ENCODE measurements at places on chromosomes 2 and 18.

- no peak for DNase-seq
Measured at GRCh38 chr2:9631878-9632700, 1.3 kb upstream of the YWHAQ start.

- no peak for DNase-seq
Measured at GRCh38 chr2:18790509-18791171, 201.3 kb upstream of the NT5C1B start.

- no peak for DNase-seq
Measured at GRCh38 chr2:67823726-67824125, 239.1 kb downstream of the C1D start.

DNA sequence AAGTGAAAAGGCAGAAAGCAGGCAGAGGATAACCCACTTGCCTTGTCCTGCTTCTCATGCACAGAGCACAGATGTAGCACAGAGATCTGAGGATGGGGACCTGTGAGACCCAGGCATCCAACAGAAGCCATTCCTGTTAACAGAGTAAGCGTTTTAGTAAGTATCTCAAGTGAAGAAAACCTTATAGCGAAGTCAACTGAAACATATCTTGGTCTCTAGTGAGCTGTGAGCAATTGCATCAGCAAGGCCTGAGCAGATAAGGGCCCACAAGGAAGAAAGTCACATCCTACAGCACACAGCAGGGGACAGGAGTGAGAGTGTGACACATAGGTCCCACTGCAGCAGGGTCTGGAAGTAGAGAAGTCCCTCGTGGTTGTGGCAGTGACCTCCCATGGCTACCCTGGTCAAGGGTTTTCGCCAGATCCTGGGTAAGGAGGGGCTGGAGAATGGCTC is 248.7 kb upstream of the TNP1 start:
- no peak for DNase-seq

DNA sequence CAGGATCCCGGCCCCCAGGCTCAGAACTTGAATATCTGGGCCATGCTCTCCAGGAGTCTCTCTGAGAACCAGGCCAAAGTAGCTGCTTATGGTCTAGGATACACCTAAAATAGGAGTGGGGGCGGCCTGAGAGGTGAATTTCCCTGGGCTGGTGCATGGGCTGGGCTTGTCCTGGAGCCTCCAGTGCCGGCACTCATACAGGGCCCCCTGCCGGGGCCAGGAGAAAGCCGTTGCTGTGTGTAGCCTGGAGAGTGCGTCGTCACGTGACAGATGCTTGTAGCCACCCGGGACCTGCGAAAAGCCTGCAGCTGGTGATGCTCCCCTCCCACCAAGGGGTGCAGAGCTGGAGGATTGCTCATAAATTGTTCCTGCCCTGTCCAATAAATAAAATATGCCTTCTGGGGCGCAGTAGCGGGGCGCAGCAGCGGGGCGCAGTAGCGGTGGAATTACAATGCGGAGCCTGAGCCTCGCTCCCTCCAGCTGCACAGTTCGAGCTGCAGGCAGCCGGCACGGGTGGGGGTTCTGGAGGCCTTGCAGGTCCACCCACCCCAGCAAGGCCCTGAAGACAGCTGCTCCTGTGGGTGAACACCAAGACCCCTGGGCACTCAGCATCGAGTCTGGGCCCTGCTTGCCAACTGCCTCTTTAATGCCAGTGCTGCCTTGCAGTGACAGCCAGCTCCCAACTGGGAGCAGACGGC is 289.9 kb downstream of the NDUFA10 start:
- DNase-seq: no peak

DNA sequence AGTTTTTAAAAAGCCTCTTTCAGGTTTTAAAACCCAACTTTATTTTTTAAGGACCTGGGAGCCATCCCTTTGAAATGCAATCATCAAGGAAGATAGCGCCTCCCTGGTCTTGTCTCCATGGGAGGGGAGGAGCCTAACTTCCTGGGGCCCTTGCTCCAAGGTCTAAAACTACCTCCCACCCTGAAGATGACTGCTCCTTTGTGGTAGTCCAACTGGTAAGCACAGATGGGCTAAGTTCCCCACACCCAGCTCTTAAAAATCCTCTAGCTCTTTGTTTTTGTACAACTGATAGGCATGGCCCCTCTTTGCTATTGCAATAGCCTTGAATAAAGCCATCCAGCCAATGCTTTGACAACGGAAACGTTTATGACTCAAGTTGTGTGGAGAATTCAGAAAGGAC is 716.8 kb downstream of the CBLN2 start:
- no peak for DNase-seq

DNA sequence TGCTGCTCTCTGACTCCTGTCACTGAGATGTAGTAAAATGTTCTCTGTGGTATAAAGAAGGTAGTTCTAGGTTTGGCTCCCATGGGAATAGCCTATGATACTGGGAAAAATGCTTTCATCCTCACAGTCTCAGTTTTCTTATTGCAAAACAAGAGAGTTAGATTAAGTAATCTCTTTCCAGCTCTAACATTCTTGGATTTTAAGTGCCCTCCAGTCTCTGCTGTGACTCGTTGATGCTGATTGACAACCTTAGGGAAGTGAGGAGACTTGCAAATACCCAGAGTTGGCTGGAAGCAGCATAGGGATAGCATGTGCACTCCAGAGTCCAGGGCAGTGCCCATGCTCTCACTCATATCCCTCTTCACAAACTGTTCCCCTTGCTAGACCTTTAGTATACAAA is 534.9 kb downstream of the SLC4A3 start:
- no peak for DNase-seq

GRCh38 chr2:60486551-60486950 is 66.9 kb downstream of the BCL11A start:
- DNase-seq: no peak

DNA sequence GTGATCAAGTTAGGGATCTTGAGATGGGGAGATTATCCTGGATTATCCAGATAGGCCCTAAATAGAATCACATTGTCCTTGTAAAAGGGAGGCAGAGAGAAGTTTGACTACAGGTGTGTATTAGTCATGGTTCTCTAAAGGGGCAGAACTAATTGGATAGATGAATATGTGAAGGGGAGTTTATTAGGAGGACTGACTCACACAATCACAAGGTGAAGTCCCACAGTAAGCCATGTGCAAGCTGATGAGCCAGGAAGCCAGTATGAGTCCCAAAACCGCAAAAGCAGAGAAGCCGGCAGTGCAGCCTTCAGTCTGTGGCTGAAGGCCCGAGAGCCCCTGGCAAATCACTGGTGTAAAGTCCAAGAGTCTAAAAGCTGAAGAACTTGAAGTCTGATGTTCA is 275.8 kb downstream of the KCNS3 start:
- DNase-seq: no peak

DNA sequence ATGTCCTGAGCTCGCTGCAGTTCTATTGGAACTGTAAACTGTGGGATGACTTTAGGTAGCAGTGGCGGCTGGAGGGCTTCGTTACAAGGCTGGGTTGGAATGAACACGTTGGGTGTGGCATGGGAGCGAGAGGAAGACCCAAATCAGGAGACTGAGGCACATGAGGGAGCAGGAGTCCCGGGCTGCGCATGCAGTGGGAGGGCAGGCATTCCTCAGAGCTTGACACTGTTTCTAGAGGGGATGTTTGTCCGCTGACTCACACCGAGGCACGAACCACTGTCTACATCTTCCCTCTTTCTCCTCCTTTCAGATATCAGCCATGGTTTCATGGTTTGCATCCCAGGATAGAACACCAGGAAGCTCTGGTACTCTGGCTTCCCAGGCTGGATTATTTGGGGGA is 40.6 kb upstream of the LAMA1 start:
- no peak for DNase-seq

GRCh38 chr18:57167617-57168308 is 20.9 kb downstream of the BOD1L2 start:
- DNase-seq: no peak

- DNase-seq: peak; percentile 5
Measured at GRCh38 chr18:23135550-23136325, 453 bp downstream of the CABLES1 start.

- no peak for DNase-seq
Measured at GRCh38 chr2:102345329-102345920, 10.2 kb upstream of the IL18R1 start.

DNA sequence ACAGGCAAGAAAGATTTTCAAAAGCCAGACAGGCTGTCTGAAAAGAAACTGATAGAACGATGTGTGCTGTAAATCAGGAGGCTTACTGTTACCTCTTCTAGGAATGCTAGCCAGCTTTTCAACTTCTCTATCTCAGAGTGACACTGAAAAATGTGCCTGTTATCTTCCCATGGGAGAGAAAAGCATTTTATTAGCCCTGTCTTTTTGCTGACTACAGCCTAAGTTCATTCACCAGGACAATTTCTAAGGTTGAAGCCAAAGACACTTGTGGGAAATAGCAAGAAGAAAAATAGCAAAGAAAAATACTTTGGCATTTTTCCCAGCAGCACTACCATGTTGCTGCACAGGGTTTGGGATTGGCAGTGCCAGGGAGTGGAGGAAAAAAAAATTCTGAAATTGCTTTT is 34.0 kb downstream of the ABCB11 start:
- DNase-seq: no peak

DNA sequence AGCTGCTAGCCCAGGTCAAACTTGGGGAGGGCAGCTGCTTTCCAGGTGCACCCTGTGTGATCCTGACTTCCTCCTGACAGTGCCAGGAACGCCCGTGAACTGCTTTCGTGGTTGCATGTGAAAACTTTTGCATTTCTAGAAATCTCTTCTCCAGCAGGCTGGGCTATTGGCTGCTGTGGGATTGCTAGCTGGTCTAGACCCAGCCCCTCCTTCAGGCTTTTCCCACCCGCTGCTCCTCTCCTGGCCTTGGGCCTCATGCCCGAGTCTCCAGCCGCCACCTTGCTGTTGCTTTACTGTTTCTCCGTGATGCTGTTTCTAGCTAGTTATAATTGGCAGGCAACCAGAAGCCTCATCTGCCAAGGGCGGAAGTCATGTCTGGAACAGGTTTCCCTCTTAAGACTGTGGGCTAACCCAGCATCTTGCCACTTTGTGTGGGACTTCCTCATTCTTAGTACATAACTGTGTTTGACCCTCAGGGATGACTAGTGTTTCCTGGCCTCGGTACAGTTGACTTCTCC is 27.0 kb upstream of the MGAT4A start:
- DNase-seq: no peak

DNA sequence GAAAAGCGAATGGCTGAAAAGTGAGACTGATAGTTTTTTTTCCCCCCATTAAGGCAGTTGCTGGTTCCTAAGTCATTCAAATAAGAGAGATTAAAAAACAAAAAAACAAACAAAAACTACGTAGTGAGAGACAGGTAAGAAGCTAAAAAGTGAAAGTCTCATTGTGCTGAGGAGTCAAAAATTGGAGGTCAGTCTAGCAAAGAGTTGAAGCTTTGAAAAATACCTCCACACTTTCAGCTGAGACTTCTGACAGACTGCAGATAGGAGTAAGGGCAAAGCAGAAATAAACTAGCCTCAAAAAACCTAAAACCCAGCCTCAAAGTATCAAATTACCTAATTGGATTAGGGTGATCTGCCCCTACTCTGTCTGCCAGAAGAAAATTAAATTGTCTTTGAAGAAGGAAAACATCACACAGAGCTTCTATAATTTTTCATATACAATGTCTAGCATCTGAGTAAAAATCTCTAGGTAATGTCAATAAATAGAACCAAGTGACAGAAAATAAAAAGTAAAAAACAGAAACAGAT is 10.9 kb upstream of the EIF2AK3 start:
- DNase-seq: no peak

DNA sequence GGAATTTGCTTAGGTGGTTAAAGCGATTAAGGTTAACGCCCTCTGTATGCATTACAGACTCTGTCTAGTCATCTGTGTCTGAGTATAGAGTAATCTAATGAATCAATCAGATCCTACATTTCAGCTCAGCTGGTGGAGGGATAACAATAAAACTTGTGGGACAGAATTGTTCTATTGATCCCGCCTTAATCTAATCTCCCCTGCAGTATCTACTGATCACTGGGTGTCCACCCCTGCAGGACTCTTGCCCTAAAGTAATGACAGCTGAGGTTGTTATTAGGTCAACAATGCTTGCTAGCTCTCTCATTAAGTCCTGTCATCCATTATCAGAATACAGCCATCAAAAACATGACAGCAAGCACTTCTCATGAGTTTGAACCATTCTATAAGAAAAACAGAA is 462.6 kb upstream of the TMEFF2 start:
- DNase-seq: no peak

- DNase-seq: no peak
Measured at GRCh38 chr2:240958366-240959213, 39.8 kb upstream of the SNED1 start.

DNA sequence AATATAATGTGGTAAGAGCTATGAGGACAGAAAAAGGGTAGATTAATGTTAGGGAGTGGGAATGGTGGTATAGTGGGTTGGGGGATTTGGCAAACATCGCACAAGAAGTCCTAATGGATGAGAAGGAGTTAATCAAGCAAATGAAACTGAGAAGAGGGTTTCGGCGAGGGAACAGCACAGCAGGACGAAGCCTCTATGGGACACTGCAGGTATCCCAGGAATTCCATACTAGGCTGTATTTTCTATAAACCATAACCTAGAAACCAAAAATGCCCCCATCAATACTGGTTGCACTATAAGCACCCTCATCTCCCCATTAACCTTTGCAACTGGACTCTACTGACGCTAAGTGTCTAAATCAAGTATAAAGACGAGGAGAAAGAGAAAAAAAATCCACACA is 10.3 kb downstream of the WDFY1 start:
- no peak for DNase-seq

- no peak for DNase-seq
Measured at GRCh38 chr2:173353556-173353955, 1.1 kb upstream of the CDCA7 start.

DNA sequence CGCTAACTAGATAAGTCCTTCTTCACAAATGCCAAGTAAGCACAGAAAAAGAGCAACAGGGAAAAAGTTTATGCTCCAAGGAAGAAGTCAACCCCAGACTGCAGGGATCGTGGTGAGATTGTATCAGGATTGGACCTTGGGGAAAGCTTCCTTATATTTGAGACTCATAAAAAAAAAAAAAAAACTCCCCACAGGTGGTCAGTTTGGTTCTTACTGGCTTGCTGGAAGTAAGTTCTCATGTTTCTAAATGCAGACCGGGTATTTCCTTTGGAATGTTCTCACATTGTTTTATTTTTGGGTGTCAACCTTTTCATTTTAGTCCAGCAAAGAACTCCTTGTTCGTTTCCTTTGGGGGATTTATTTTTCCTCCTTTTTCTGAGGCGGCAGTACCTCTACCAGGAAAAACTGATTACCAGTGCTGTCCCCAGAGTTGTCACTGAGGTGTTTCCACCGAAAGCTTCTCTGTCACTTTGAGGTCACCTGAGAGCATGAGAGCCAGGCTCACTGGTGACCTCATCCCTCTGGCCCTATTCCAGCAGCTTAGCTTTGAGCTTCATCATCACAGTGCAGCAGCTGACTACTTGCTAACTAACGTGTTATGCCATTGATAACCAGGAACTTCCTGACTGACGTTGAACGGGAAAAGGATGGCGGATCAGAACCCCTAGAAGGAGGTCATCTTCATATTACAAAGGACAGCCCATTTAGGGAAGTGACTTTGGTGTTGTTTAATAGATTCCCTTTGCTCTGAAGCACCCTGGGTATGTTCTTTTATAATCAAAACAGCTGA is 16.8 kb upstream of the ATP8B1 start:
- no peak for DNase-seq

DNA sequence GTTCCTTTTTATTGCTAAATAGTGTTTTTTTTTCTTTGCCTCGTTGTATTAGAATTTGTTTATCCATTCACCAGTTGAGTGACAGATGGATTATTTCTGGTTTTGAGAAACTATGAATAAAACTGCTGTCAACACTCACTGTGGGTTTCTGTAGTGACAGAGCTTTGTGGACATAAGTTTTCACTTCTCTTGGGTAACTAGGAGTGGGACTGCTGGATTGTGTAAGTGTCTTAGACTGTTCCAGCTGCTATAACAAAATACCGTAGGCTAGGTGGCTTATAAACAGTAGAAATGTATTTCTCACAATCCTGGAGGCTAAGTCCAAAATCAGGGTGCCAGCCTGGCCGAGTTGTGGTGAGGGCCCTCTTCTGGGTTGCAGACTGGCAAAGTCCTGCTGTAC is 71.9 kb downstream of the TNFRSF11A start:
- DNase-seq: no peak

All from stimulated activated CD4-positive, alpha-beta T cell treated with anti-CD3 and anti-CD28 coated beads, TNF-alpha, amount 100 ng/mL, for 48 hours (primary cell).